ENCODE measurements at places on chromosomes 6 and 20.

- DNase-seq: no peak
These were observed 121.4 kb upstream of the MAFB start for GRCh38 chr20:40810332-40811000.

GRCh38 chr20:37294262-37294981 is 5.0 kb downstream of the MANBAL start:
- no peak for DNase-seq

GRCh38 chr6:88499845-88500699 is 333.9 kb upstream of the CNR1 start:
- DNase-seq: no peak

DNA sequence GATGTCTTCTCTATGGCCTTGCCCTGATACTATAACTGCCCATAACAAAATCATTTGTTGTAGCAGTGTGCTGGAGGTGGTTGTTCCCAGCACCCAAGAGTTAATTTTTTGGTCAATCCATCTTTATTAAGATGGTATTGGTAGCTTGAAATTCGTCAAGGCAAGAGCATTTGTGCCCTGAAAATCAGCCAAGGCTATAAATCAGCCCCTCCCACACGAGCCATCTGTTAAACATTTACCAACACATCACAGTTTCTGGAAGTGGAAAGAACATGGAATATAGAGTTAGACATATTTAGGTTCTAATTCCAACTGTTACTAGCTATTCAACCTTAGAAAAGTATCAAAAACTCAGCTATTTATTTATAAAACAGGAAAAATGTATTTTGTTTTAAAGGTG is 888.4 kb upstream of the GJE1 start:
- no peak for DNase-seq

DNA sequence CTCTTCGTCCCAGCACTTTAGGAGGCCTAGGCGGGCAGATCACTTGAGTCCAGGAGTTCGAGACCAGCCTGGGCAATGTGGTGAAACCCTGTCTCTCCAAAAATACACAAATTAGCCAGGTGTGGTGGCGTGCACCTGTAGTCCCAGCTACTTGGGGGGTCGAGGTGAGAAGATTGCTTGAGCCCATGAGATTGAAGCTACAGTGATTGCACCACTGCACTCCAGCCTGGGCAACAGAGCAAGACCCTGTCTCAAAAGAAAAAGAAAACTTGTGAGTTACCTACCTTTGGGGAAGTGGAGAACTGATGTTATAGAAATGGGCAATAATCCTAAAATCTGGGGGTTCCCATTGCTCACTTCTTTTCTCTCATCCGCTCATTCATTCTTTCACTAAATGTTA is 58.0 kb downstream of the E2F3 start:
- no peak for DNase-seq

DNA sequence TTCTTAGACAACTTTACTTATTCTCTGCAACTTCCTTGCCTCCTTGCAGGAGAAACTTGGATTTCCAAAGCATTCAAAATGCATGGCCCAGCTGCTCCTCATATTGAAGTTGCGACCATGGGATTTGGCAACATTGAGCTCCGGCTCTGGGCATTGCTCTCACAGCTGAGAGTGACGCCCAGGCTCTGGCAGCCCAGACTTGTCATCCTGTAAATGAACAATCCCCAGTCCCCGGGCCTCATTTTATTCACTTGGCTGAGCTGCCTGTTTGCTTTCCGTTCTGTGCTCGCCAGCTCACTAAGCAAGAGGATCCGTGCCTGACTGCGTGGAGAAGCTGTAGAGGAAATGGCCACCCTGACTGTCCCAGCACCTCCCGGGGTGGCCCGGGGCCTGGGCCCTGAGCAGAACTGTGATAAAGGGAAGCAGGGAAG is 119.5 kb upstream of the CD93 start:
- DNase-seq: no peak

- DNase-seq: no peak
These were observed 42.6 kb upstream of the ENPP1 start for GRCh38 chr6:131765081-131765803.

- no peak for DNase-seq
These were observed at the start of gene B3GAT2 for GRCh38 chr6:70956451-70957283. Gene B3GAT2 (minus strand): TSS chr6:70957060. CDS start chr6:70956429, 631 bp downstream.

GRCh38 chr20:51917886-51918535 is 115.7 kb upstream of the SALL4 start:
- no peak for DNase-seq

DNA sequence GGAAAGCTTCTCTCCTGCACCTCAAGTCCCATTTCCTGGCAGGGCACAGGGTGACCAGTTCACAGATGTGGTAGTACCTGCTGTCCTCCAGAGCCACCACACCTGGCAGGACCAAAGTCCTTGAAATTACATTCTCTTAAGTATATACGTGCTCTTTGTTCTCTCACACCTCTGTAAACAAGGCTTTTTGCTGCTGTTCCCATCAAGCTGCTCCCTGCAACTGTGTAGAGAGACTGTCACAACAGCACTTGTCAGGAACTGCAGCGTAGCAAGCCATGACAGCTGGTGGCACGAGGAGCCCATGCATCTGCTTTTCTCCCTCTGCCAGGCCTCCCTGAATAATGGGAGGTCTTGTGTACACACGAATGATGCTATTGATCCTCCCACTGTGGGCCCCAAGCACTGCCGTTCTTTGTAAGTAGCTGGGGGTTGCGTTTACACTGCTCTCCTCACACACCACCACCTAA is 431.8 kb downstream of the CD83 start:
- no peak for DNase-seq

GRCh38 chr20:44549123-44549522 is 27.3 kb upstream of the SERINC3 start:
- DNase-seq: no peak

GRCh38 chr6:62971976-62972658 is 239.2 kb upstream of the FKBP1C start:
- no peak for DNase-seq

GRCh38 chr6:62613928-62614327 is 327.9 kb upstream of the KHDRBS2 start:
- no peak for DNase-seq

- DNase-seq: no peak
These were observed 156.8 kb downstream of the CEBPB start for GRCh38 chr20:50347284-50348063.

- no peak for DNase-seq
These were observed 931.1 kb upstream of the EYS start for GRCh38 chr6:66638099-66638498.

GRCh38 chr20:33301192-33301930 is 18.3 kb downstream of the BPIFB1 start:
- DNase-seq: no peak

GRCh38 chr6:111591901-111592461 is 13.7 kb downstream of the TRAF3IP2 start:
- no peak for DNase-seq

DNA sequence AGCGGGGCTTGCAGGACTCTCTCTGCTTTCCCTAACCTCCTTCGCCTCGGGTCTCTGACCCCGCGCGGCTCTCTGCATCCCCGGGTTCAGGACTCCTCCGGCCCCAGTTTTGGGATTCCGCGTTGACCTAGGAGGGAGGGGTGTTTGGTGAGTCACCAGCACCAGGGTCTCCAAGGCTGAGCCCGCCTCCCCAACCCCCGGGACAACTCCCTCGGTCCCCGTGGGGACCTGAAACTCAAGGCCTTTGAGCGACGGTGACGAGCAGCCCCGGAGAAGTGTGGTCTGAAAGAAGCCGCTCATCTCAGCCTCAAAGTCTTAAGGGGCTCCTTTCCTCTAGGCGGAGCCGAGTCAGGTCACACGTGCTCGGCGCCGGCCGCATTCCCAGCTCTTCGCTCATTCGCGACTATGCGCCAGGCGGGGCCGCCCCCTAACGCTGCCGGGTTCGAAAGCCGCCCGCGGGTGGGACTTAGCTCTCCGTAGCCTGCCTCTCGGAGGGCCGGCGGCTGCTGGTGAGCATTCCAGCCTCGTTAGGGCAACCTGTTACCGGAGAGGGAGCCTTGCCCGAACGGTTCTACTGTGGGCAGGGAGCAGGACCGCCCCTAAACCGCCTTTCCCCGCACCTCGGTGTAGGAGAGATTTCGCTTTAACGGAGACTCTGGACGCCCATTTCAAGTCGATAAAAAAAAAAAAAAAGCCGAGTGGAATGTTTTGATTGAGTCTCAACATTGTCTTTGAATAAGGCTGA is 3.0 kb upstream of the PRDM13 start:
- DNase-seq: no peak

GRCh38 chr20:8470156-8470555 is 338.1 kb downstream of the PLCB1 start:
- no peak for DNase-seq

GRCh38 chr6:18997375-18997826 is 610.3 kb downstream of the RNF144B start:
- no peak for DNase-seq

- DNase-seq: no peak
These were observed 692.9 kb downstream of the QKI start for GRCh38 chr6:164107297-164107995.

DNA sequence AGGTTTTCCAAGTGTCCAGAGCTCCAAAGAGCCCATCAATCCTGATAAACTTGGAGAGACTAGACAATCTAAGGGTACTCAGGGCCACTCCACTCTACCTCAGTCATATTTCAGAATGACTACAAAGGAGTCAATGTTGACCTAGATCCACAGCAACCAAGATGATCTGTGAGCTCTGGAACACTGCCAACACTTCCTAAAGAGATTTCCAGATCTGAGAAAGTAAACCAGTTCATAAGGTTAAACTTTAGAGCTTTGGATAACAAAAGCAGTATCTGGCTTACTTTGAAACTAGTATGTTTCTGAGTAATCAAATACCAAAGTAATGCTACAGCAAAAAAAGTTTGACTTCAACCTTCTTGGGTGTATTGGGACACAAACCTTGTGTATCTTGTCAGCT is 122.7 kb downstream of the BTBD9 start:
- DNase-seq: no peak
